ENCODE measurements at places on chromosomes 13 and 19.

DNA sequence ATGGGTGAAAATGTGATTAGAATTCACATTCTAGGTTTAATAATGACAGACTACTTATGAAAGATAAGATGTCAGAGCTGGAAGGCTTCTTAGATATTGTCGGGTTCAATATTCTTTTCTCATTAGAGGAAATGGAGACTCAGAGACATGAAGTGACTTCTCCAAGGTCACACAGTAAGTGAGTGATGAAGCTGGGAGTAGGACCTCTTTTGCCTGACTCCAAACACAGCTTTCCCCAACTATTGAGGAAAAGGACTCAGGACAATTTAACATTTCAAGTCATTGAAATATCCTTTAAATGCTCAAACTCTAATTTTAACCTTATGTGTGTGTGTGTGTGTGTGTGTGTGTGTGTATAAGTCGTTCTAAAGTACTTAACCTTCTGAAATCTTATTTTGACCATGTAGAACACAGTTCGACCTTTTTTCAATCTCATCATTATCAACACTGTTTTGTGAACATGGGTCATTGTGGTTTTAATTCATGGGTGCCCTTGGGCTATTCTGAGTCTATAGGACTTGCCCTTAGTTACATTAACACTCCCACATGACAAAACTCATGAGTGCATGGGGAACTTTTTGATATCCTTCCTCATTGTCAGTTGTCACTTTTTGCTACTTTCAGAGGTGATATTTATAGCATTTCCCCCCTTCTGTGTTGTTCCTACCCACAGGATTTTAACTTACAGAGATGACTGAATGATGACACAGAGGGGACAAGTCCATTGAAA lies 53.0 kb downstream of the LRCH1 start:
- peak; percentile 26 for DNase-seq

DNA sequence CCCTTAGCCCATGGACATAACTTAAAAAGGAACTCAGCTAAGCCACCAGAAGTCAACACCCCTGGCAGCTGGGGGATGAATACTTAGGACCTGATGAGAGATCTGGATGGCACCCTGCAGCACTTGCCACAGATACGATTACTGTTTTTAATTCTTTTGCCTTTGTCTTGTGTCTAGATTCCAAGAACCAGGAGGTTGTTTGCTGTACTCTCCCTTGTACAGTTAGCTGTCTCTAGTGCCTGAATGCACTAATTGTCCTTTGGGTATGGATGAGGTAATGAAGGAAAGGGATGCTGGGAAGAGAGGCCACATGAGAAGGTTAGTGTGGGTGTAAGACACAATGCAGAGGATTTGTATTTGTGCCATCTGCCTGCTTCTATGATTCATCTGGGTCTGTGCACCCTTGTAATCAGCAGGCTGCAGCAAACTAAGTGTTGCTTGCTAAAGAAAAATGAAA lies 385.8 kb downstream of the KCNRG start:
- no peak for DNase-seq

DNA sequence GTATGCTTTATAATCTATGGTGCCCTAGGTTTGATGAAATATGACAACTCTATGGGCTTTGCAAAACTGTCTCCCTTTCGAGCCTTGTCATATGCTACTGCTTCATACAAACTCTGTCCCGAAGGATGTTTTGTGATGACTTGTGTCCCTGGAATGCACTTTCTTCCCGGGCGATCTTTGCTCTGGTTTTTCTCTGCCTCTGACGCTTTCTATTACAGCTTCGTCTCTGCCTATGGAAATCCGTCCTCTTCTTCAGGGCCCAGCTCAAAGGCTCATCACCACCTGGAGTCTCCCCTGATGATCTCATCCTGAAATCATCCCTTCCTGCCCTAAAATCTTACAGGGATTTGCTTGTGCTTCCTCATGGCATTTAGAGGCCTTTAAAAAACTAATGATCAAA lies 191.5 kb upstream of the KL start:
- DNase-seq: no peak

GRCh38 chr13:98144027-98144741 lies 1.3 kb downstream of the FARP1 start:
- peak; percentile 26 for DNase-seq

- DNase-seq: peak; percentile 88
Observed at GRCh38 chr19:6576869-6577475, 14.0 kb downstream of the CD70 start.

- no peak for DNase-seq
Observed at GRCh38 chr13:59201841-59202240, 961.9 kb downstream of the DIAPH3 start.

DNA sequence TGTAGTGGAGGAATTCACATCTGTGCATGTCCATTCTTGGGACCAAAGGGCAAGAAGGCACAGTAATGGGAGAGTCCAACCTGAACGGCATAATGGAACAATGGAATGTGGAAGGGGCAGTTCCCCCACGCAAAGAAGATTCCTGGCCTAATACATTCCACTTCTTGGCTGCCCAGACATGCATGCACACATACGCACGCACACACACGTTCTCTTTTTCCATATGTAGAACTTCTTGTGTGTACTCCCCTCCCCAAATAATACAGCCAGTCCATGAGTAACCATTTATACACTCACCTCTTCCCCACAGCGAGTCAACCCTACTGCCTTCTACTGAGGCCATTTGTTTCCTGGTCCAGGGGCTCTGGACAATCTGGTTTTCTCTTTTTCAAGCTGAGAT lies 6.0 kb upstream of the STK24 start:
- DNase-seq: no peak

DNA sequence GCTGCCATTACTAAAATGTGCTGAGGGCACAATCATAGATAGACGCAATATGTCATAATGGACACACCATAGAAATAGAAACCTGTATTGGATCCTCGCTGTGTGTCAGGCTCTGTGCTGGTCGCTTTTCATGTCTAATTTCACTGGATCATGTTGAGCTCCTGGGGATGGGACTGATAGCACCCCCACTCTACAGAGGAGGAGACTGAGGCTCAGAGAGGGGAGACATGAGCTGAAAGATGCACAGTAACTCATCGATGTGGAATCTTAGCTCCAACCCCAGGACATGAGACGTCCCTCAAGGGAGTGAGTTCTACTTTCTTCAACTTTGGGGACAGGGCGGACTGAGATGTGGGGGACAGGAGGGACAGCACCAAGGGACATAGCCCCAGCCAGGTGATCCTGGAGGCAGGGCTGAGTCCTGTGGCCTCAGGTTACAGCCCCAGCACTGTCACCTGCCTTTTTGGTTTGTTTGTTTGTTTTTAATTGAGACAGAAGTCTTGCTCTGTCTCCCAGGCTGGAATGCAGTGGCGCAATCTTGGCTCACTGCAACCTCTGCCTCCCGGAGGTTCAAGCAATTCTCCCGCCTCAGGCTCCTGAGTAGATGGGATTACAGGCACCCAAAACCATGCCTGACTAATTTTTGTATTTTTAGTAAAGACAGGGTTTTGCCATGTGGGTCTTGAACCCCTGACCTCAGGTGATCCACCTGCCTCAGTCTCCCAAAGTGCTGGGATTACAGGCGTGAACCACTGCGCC lies 6.6 kb upstream of the GIPC1 start:
- no peak for DNase-seq

- no peak for DNase-seq
Observed at GRCh38 chr19:33522371-33522662, 726 bp upstream of the PEPD start.

GRCh38 chr19:58237324-58237723 lies 8.6 kb downstream of the ZNF544 start:
- no peak for DNase-seq

DNA sequence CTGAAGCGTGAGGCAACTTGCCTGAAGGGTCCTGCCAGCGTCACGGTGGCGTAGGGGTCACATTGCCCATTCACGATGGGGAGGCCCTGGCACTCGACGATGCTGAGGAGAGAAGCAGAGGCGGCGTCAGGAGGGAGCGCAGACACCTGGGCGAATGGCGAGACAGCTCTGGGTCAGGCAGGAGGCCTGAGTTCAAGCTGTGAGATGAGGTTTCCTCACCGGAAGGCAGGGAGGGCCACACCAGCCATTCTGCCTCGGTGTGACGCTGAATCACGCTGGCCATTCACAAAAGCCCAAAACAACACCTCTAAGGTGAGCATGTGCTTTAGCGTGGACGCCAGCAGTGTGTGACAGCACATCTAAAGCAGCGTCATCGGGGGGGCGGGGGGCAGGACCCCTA lies 54.0 kb upstream of the C13orf46 start:
- DNase-seq: no peak

GRCh38 chr13:39052944-39053343 lies 14.7 kb downstream of the NHLRC3 start:
- no peak for DNase-seq

DNA sequence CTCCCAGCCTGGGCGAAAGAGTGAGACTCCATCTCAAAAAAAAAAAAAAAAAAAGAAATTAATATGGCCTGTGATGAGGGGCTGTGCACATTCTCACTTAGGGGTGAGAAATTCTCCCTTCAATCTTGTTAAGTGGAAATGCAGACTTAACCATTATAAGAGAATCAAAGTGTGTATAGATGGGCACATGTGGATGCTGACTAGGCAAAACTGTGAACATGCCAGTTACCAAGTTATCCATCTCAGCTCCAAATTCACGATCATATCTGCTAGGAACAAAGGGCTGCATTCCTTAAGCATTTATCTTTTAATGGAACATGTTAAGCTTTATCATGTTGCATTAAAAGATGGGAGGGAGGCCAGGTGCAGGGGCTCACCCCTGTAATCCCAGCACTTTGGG lies 4.3 kb downstream of the ZNF560 start:
- no peak for DNase-seq
